GM12891 (cell line): ENCODE measurements at places on chromosomes 1 and 21.
A peak's percentile ranks its signal among the peaks of the same experiment; 100 is the strongest.

DNA sequence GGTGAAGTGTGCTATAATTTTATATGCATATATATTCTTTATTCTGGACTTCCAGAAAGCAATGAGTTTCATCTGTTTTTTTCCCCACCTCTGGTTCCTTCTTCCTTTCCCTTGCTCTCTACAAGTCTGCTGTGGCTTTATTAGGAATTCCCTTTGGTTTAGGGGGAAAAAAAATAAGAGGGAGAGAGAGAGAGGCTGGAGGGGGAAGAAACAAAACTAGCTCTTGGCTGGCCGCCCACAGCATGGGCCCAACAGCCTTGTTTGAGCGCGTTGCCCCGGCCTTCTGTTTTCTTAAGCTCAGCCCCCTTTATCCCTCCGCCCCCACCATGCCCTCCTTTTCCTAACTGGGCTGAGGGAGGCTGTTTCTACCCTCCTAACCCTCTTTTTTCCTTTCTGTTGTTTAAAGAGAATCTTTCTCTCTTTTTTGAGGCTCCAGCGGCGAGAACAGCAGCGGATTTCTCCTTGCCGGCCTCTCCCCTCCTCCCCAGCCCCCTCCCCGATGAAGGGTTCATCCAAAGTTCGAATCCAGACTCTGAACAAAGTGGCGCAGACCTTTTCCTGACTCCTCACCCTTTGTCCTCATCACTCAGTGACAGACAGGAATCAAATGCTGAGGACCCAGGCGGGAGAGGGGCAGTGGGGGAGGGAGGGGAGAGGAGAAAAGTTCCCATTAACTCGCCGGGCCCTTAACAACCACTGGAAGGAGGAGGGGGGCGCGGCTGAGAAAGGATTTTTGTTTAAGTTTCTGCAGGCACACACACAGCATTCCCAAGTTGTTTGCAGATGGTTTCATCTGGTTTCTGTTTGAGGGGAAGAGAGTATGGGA, 29.7 kb downstream of the PBX1 start:
- DNase-seq = no peak

DNA sequence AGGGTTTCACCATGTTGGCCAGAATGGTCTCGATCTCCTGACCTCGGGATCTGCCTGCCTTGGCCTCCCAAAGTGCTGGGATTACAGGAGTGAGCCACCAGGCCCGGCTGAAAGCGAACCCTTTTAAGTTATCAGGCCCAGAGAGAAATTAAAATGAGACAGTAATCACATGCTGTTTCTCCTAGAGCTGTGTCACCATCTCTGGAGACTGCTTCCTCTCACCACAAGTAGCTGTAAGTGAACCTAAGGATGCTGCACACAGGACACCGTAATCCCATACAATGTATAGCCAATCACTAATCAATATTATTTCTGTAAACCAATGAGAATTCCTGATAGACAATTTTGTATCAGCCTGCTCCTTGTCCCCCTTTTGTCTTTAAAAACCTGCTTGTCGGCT, 5.7 kb upstream of the CSTB start:
- DNase-seq = no peak

GRCh38 chr1:3060601-3061551, 8.1 kb upstream of the PRDM16 start:
- peak; percentile 16 for DNase-seq

DNA sequence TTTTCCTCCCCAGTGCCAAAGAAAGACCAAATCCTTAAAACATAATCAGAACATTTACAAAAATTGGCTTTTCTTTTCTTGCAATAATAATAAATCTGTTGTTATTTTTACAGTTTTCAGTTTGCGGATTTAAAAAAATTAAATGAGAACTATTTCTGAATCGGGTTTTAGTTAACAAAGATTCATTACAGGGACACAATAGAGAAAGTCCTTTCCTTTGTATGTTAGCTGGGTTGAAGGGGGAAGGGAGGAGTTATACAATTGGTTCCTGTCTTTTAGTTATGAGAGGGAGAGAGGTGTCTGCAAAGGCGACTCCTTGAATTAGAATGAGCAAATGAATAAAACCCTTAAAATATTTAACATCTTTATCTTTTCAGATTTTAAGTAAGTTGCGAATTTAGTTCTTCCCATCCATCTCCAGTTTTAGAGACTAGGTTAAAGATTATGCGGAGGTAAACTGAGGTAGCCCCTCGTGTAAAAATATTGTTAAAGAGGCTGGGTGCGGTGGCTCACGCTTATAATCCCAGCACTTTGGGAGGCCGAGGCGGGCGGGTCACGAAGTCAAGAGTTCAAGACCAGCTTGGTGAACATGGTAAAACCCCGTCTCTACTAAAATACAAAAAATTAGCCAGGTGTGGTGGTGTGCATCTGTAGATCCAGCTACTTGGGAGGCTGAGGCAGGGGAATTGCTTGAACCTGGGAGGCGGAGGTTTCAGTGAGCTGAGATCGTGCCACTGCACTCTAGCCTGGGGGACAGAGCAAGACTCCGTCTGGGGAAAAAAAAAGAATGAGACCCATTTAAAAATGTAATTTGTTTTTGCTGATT, 3.9 kb downstream of the SPEN start:
- no peak for DNase-seq
